ENCODE measurements at places on chromosomes 12 and 14.

- DNase-seq: no peak
These were observed 180.7 kb upstream of the NRXN3 start for GRCh38 chr14:77989441-77989991.

DNA sequence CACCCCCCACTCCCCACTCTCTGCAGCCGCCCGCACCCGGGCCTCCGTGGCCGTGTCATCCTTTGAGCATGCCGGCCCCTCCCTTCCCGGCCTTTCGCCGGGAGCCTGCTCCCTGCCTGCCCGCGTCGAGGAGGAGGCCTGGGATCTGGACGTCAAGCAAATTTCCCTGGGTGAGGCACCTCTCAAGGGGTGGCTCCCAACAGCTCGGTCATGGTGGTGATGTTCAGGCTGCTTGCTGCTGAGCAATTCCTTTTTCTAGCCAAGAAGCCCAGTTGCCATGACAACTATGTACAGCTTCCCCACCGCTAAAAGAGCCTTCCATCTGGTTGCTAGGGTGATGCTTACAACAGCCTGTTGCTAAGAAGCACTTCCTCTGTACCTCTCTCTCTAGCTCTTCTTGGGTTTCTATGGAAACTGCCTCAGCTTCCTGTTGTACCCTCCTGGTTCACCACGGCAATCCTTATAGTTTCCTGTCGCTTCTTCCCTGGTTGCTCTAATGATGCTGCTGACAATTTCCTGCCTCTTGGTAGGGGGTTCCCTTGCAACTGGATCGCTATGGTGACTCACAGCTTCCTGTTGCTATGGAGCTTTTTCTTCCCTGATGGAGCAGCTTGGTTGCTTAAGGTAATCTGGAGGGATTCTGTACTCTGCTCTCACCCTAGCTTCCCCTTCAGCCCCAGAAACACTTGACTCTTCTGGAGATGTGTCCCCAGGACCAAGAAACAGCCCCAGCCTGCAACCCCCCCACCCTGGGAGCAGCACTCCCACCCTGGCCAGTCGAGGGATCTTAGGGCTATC, 11.0 kb downstream of the ZNF219 start:
- DNase-seq: peak; percentile 57

DNA sequence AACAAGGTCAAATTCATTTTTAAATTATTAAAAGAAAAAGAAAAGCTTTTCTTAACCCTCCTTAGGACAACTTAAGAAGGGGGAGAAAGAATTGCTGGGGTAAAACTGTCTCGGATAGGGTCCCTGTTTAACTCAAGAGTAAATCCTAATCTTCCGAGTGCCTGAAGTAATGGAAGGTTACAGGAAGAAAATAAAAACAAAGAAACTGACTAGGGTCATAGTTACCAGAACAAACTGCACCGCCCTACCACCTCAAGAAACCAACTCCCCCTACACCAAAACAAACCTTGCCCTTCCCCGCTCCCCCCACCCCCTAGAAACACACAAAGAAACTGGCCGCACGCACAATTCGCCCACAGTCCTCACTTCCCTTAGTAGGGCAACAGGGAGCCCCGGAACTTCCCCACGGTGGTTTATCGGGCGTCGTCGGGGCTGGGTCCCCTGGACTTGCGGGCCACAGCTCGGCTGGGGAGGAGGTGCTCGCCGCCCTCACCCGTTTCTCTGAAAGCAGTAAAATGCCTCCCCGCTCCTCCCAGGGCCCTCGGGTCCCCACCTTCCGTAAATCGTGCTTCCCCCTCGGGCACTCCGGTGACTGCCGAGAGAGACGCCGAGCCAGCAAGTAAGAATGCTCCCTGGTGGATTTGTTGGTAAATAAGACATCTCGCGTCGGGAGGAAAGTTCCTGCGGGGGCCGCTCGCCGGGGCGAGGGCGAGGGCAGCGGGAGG, 2.4 kb downstream of the SINHCAF start:
- DNase-seq: no peak

- no peak for DNase-seq
These were observed 58.9 kb downstream of the GPR65 start for GRCh38 chr14:88063811-88064210.

DNA sequence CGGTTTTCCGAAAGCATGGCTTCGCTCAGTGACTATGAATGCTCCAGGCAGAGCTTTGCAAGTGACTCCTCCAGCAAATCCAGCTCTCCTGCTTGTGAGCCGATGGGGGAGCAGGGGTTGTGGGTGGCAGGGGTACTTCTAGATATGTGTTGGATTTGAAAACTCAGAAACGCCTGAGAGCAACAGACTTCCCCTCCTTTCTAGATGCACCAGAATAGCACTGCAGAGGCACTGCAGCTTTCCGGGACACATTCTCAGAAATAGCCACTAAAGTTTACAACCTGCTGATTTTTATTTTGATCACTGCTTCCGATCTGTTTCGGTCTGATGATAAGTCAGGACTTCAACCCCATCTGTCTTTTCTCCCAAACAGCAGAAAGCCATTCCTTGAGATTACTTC, 8.6 kb downstream of the TCP11L2 start:
- DNase-seq: no peak

DNA sequence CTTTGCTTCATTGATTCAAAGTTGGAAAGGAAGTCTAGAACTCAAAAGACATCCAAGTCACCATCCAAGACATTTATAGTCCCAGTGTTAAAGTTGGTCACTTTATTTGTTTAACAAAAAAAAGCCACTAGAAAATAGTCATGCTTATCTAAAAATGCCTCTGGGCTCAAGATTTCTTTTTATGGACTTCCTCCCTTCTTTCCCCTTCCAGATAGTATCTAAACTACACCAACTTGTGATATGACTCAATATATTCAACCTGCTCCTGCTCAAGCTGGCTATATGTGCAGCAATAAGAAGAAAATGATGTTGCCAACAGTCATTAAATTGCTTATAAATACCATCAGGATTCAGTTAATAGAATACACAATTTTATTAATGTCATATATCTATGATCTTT, 1177.1 kb downstream of the FLRT2 start:
- DNase-seq: no peak

DNA sequence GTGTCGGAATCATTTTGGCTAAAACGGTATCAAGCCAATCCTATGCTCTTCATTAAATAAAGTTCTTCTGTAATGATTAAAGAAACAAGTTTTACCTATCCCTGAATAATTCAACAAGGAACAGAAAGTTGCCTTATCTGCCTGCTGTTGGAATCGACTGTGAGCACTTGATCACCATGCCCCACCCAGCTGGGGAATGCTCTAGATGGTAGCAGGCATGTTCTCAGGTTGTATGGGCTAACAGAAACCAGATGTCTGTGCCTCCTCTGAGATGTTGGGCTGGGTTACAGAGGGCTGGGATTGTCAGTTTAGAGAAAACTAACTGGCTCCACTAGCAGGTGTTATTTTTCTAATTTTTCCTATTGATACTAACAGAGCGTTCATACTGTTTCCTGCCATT, 28.9 kb downstream of the RTRAF start:
- DNase-seq: no peak

- DNase-seq: no peak
These were observed 138.6 kb upstream of the VRK1 start for GRCh38 chr14:96658611-96659010.
